ENCODE measurements at places on chromosomes 7 and 10.

- H3K27ac ChIP-seq = no peak overlapping the region
- no peak overlapping the region for H3K4me3 ChIP-seq
- H3K36me3 ChIP-seq = no peaks in the 10 kb centered on the region
- DNase-seq = no peak
- H3K27me3 ChIP-seq = no peaks in the 10 kb centered on the region
These were observed 165.9 kb downstream of the AUTS2 start for GRCh38 chr7:69764147-69764546.

- H3K27me3 ChIP-seq = peaks cover 9% of the 10 kb centered on the region
- no peak for DNase-seq
- no peak overlapping the region for H3K27ac ChIP-seq
- no peaks in the 10 kb centered on the region for H3K36me3 ChIP-seq
- no peaks in the 10 kb centered on the region for H3K4me1 ChIP-seq
These were observed 484.2 kb downstream of the PLXNA4 start for GRCh38 chr7:132092106-132092505.

DNA sequence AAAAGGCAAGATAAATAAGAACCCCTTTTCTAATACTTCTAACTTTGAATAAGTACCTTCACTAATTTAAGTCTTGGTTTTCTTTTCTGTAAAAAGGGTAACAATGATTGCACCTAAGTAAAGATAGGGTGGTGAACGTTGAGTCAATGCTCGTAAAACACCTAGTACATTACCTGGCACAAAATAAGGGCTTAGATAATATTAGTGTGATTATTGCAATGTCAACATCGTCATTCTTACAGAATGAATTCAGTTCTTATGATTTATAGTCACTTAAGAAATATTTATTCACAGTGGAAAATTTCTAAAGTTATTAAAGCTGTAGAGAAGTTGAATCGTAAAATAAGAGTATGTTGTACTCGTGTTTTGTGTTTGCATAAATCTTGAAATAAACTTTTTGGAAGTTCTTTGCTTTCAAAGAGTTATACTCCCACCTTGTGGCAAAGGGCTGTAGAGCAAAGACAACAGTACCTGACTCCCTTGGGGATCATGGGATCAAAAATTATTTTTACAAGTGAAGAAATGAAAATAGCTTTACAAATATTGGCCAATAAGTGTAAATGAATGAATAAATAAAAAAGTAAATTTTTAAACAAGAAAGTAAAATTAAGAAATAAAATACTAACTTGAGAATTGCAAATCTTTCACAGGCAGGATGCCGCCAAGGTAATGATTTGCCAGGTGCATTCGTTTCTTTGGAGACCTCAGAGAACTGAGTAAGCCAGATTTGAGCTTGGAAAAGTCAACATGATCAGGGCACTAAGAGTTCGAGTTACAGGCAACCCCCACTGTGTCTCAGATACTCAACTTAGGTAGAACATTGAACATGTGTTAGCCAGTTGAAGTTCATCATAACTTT is 285.8 kb upstream of the CACNA2D1 start:
- H3K27ac ChIP-seq = no peak overlapping the region
- H3K36me3 ChIP-seq = no peaks in the 10 kb centered on the region
- no peaks in the 10 kb centered on the region for H3K27me3 ChIP-seq
- H3K4me1 ChIP-seq = no peaks in the 10 kb centered on the region
- DNase-seq = no peak
- no peak overlapping the region for H3K4me3 ChIP-seq

DNA sequence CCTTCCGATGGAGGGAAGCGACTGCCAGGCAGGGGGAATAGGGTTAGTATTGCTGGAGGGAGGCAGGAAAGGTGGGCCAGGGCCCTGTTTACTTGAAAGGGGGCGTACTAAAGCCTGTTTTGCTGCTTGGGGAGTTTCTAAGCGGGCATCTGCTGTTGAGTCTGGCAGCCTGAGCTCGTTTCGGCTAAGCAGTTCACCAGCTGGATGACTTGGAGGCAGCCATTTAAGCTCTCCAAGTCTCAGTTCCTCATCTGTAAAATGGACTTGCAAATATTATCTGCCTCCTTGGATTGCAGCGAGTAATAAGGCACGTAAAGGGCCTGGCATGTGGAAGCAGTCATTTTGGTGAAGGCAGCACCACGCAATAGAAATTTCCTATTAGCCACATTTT is 44.0 kb downstream of the LDB3 start:
- peaks cover 2% of the 10 kb centered on the region for H3K36me3 ChIP-seq
- H3K27ac ChIP-seq = peak overlapping the region; percentile 89
- no peak for DNase-seq
- H3K4me1 ChIP-seq = peaks cover 17% of the 10 kb centered on the region
- no peaks in the 10 kb centered on the region for H3K27me3 ChIP-seq

DNA sequence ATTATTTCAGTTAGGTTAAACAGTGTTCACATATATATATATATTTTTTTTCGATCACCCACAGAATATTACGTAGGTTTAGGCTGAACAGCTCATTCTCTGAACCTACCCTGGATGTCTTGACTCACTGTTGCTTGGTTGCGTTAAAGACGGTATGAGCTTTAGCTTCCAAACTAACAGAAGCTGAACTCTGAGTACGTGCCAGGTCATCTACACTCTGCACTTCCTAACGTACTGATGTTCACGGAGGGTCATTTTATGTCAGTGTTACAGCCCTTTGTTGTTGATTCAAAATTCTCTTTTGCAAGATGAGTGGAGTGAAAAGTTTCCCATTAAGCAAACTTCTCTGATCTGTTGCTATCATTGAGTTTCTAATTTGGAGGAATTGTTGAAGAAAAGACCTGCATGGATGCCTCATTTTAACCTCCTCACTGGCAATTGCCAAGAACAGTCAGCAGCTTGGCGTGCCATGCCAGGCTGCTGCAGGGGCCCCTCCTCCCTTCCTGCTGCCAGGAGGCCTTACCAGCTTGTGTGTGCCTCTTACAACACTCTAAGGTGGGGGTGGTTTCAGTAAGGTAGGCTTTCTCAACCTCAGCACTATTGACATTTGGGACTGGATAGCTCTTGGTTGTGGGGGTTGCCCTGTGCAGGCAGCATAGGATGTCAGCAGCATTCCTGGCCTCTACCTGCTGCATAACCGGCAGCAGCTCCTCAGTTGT is 44.3 kb downstream of the INSYN2A start:
- no peak overlapping the region for H3K27ac ChIP-seq
- peaks cover 3% of the 10 kb centered on the region for H3K27me3 ChIP-seq

- no peak overlapping the region for H3K27ac ChIP-seq
- peaks cover 34% of the 10 kb centered on the region for H3K4me1 ChIP-seq
- DNase-seq = no peak
- H3K4me3 ChIP-seq = no peak overlapping the region
These were observed 114.0 kb downstream of the WDFY4 start for GRCh38 chr10:48798481-48799254.

GRCh38 chr10:78991187-78991586 is 77.6 kb upstream of the ZMIZ1 start:
- no peak overlapping the region for H3K27ac ChIP-seq
- H3K4me3 ChIP-seq = no peak overlapping the region
- no peaks in the 10 kb centered on the region for H3K36me3 ChIP-seq
- peaks cover 9% of the 10 kb centered on the region for H3K27me3 ChIP-seq

DNA sequence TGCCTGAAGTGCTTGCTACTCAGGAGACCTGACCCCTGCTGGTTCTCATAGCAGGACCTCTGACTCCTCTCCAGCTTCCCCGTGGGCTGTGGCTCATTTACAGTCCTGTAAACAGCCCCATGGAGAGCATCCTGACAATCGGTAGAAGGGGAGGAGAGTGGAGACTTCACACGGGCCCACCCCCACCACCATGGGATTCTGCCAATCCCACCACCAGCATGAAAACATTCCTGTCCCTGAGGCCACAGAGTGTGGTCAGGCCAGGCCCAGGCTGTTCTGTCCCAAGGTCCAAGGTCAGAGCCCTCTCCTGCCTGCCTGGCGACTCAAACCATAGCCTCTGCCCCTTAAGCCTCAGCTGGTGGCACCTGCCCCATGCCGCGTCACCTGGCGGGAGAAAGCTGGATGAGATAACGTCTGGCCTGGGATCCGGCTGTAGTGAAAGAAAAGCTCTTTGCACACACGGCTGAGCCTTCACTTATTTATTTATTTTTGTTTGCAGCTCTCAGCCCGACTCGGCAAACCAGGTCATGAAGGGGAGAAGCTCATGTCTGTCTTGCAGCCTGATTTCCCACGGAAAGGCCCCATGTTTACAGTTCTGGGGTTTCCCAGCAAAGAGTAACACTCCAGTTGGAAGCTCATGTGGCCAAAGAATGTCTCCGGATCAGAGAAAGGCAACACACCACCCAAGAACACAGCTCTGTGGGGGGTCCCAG is 293.6 kb upstream of the ZMIZ1 start:
- H3K27ac ChIP-seq = no peak overlapping the region
- H3K4me1 ChIP-seq = no peaks in the 10 kb centered on the region
- H3K36me3 ChIP-seq = no peaks in the 10 kb centered on the region
- no peaks in the 10 kb centered on the region for H3K27me3 ChIP-seq

GRCh38 chr10:80075781-80076180 is 2.7 kb upstream of the TMEM254 start:
- H3K36me3 ChIP-seq = peaks cover 2% of the 10 kb centered on the region
- H3K4me3 ChIP-seq = no peak overlapping the region
- H3K4me1 ChIP-seq = peaks cover 29% of the 10 kb centered on the region
- no peak overlapping the region for H3K27ac ChIP-seq
- peaks cover 4% of the 10 kb centered on the region for H3K27me3 ChIP-seq
- no peak for DNase-seq

DNA sequence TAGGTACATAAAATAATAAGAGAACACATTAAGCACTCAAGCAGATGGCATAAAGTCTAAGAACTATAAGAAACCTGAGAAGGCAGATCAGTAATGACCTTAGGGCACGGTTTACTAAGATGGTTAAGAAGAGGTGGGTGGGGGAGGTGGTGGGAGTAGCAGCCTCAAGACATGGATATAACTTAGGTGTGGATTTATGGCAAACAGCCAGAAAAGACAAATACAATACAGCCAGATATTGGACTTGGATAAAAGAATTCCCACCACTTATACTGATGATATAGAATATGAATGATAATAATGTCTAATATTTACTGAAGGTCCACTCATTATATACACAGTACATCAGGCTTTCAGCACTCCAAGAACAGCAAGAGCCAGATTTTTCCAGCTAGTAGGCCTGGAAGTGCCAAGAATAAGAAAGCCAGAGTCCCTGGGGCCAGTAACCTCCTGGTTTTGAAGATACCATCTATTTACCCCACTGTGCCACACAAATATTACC is 11.9 kb downstream of the DPY19L1 start:
- no peak for DNase-seq
- H3K27ac ChIP-seq = no peak overlapping the region
- no peak overlapping the region for H3K4me3 ChIP-seq
- H3K36me3 ChIP-seq = no peaks in the 10 kb centered on the region
- no peaks in the 10 kb centered on the region for H3K4me1 ChIP-seq

DNA sequence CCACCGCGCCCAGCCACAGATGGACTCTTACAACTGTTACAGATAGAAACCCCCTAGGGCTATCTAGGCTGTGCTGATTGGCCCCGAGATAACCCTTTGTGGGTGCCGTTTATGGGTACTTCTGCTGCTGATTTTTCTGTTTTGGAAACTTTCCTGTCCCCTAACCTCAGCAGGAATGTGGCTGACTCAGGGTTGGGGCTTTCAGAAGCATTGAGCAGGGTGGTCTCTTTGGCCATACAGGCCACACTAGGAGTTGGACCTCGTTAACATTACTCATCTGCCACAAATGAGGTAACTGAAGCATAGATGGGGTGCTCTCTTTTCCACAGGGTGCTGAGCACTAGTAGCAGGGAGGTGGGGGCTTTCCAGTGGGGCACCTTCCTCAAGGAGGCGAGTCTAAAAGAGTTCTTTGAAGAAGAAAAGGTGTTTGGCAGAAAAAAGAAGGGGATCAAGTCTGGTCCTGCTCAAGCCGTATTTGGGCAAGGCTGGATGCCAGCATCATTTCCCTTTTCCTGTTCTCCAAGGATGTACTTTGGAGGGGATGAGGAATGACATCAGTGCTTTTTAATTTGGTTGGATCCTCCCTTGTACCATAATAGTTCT is 6.4 kb downstream of the ZSCAN25 start:
- H3K36me3 ChIP-seq = peaks cover 76% of the 10 kb centered on the region
- peaks cover 74% of the 10 kb centered on the region for H3K4me1 ChIP-seq
- peak overlapping the region; percentile 85 for H3K4me3 ChIP-seq
- H3K27me3 ChIP-seq = peaks cover 2% of the 10 kb centered on the region
- DNase-seq = no peak
- H3K27ac ChIP-seq = peak overlapping the region; percentile 98

- peaks cover 25% of the 10 kb centered on the region for H3K36me3 ChIP-seq
- peaks cover 51% of the 10 kb centered on the region for H3K4me1 ChIP-seq
- DNase-seq = no peak
- peak overlapping the region; percentile 100 for H3K27ac ChIP-seq
- H3K4me3 ChIP-seq = peak overlapping the region; percentile 100
These were observed 818 bp downstream of the DLD start for GRCh38 chr7:107891636-107892366.

Data from activated T-helper 1 cell treated with anti-CD3 and anti-CD28 coated beads, Interleukin-12 subunit alpha, Interleukin-12 subunit beta, Interleukin-2, Interleukin-4 antibody, amounts not matched to agents 30 ng/mL and 10 ng/mL and 1 ng/mL, durations not matched to agents 14 hours and 24 hours and 36 hours (primary cell).